ENCODE measurements at places on chromosomes 1 and 21.

GRCh38 chr1:204992201-204992997 lies 50.6 kb upstream of the CNTN2 start:
- DNase-seq = no peak

DNA sequence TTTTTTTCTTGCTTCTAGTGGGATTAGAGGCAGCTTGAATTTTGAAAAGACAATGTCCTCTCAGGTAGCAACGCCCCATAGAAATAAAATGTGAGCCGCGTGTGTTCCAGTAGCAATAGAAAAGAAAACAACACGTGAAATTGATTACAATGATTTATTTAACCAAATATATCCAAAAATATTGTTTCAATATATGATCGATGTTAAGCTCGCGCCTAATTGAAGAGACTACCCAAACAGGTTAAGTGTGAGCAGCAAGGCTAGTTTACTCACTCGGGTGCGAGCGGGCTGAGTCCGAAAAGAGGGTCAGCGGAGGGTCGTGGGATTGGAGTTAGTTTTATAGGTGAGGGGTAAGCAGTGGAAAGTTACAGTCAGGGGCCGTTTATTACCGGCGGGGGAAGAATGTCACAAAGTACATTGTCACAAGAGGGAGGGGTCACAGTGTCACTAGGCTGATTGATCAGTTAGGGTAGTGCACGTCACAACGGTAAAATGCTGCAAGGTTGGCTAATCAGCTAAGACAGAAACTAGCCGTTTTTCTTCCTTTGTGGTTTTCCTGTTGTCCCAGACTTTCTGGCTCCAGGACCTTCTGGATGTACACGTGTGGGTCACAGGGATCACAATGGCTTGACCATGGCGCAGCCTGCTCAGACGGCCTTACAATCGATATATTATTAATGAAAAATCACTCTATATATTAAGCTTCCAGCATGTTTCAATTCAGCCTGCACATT lies 697 bp upstream of the ZNF670 start:
- no peak for DNase-seq

GRCh38 chr1:212930986-212931678 lies 19.2 kb upstream of the VASH2 start:
- DNase-seq = no peak

- DNase-seq = no peak
Observed at GRCh38 chr1:153402226-153402625, 11.4 kb upstream of the S100A8 start.

DNA sequence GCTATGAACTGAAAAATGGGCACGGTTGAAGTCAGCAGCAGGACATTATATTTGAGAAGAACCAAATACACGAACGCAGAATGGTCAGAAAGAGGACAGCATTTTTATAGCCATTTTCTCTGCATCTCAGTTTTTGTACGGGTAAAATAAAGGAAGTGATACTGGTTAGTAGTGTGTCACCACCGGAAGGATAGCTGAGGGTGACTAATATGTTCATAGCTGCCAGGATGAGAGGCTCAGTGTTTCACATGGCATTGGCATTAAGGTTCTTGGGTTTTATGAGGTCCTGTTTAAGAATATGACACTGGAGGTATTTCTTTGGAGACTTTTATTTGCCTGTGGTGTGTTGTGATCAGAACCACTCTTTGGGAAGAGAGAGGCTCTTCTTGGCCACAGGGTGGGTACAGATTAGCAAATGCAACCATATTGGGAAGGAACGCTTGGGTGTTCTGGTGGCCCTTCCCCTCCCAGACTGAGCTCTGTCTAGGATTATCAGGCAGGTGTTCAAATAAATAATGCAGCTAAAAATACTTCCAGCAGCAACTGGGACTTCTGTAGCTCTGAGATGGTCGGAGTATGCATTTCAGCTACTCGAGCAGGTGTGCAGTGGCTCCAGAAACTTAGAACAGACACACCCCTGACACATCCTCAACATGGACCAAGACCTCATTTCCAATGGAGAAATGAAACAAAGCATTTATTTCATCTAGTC lies 158.2 kb downstream of the PBX1 start:
- DNase-seq = no peak

DNA sequence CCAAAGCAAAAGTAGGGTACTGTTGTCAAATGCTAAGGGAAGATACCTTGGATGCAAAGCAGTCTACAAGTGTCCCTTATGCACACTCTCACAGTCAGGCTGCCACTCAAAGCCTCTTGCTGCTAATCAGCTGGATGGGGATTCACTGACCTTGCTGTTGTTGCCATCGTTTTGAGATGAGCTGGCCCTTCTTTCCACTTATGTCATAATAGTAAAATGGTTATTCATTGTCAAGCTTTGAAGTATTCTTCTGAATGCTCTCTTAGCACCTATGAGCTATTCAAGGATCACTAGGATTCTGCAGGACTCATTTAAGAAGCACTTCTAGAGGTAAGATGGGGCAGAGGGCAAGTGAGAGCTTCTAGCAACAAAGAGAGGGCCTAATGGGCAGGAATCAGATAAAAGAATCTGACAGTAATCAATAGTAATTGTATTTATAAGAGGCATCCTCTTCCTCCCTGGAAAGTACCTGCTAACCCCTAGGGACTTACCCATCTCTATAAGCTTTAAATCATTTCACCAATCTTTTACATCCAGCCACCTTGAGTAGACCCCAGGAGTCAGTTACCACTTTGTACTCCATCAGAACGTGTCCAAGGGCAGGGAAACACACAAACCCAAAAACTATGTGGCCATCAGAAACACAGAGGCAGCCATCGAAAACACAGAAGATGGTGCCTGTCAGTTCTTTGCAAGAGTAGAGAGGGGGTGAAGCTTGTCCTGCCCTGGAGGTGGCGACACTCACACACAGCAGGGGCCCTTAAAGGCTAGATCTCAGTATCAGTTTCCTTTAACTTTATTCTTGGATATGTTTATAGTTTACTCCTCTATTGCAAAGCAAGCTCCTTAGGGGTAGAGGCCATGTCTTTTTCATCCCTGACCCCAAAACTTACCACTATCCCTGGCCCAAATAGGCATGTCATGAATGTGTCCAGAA lies 103.7 kb upstream of the NFIA start:
- no peak for DNase-seq

GRCh38 chr1:116690849-116691406 lies 23.4 kb upstream of the IGSF3 start:
- DNase-seq = no peak

- no peak for DNase-seq
Observed at GRCh38 chr21:36207577-36208320, 51.1 kb downstream of the DOP1B start.

DNA sequence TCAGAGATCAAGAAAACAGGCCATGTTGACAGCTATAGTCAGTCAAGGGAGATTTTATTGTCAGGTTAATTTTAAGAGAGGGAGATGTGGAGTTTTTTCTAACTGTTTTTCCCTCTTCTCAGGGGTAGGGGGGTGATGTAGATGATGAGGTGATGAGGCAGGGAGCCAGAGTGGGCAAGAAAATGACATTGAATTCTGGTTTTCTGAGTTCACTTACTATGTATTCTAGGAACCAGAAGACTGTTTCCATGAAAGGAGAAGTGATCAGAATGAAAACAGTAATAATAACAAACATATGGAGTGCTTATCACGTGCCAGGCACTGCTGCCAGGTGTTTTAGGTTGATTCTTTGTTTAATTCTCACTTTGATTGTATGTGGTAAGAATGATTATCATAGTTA lies 40.2 kb downstream of the CASQ2 start:
- no peak for DNase-seq

DNA sequence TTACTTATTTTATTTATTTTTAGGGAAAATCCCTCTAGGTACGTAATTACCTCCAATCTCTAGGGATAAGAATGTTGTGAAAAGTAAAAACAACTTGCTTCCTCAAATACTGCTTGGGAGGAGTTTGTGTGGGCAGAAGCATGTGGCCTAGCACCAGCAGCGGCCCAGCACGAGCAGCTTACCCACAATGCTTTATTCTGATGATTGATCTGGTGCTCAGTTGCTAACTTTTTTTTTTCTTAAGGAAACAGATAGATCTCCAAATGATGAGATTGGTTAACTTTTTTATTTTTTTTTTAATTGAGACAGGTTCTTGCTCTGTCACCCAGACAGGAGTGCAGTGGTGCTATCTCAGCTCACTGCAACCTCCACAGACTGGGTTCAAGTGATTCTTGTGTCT lies 4.2 kb downstream of the CLIC6 start:
- DNase-seq = no peak

DNA sequence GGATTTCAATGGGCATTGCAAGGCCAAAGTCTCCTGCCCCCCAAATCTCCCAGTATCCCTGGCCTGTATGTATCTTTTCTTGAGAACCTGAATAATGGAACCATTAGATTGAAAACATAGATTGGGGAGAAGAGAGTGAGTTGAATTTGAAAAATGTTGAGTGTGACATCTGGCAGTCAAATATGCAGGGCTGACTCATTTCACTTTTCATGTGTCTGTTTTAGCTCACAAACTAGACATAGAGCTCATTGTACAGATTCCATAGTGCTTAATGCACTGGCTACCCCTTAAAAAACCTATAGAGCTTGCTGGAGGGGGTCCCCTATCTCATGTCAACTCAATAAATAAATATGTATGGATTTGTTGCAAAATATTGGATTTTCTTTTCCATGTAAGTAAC lies 30.8 kb downstream of the DDR2 start:
- DNase-seq = no peak

DNA sequence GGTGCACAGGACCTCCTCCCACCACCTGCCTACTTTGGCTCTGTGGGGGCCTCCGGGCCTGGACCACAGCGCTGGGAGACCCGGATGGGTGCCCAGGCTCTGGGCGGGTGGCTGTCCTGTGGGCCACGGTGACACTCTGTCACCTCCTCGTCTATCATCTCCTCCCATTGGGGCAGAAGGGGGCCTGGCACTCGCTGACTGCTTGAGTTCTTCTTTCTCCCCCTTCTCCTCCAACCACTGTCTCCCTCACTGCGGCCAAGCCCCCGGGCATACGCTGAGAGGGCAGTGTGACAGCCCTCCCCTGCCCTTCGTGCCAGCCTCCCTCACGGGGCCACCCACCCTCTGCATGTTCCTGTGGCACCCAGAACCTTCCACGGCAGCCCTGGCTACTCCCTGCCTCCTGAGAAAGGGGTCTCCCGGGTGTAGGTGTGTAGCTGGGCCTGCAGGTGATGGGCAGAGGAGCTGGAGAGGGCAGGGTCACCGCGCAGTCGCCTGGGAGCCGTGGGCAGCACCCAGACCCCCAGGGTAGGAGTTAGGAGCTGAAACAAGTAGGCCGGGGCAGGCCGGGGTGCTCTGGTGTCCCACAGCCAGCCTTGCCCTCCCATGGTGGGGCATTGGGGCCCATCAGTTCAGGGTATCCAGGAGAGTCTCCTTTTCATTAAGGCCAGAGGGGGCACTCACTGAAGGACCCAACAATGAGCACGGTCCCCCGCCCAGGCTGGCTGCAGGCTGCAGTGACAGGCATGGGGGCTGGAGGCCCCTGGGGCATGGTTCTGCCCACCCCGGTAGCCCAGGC lies 9.2 kb upstream of the ARF1 start:
- no peak for DNase-seq

DNA sequence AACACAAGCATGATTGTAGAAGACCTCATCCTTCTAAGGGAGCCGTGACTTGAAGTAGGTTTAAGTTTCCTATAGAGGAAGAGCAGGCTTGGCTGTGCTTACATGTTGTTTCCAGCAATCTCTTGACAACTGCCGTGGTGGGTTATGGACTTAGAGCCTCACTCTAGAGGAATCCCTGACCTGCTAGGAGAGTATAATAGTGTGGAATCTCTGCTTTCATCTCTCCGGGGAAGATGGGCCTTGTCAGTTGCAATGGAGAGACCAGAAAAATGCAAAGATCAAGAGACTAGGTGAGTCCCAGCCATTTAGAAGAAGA lies 137.6 kb downstream of the MIS18A start:
- DNase-seq = no peak

- DNase-seq = no peak
Observed at GRCh38 chr1:248792342-248792741, 33.4 kb downstream of the SH3BP5L start.

DNA sequence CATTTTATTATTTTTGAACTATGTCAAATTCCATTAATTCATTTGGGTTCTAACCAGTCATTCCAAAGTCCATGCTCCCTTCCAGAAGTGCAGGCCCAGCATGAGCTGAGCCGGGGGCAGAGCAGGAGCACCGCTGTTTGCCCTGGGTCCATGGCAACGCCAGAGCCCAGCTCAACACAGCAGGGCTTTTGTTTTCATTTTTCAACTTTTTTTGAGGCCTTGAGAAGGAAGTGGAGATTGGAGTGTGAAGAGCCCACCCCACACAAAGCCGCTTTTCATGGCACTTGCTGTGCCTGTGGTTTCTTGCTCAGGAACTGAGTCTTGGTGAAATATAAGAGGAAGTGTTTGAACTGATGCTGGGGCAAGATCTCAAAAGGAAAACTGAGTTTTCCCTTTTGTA lies 13.2 kb upstream of the PRMT2 start:
- no peak for DNase-seq

GRCh38 chr1:219659684-219660083 lies 46.8 kb upstream of the ZC3H11B start:
- DNase-seq = no peak

GRCh38 chr1:115115521-115116161 lies 26.3 kb upstream of the TSPAN2 start:
- no peak for DNase-seq

DNA sequence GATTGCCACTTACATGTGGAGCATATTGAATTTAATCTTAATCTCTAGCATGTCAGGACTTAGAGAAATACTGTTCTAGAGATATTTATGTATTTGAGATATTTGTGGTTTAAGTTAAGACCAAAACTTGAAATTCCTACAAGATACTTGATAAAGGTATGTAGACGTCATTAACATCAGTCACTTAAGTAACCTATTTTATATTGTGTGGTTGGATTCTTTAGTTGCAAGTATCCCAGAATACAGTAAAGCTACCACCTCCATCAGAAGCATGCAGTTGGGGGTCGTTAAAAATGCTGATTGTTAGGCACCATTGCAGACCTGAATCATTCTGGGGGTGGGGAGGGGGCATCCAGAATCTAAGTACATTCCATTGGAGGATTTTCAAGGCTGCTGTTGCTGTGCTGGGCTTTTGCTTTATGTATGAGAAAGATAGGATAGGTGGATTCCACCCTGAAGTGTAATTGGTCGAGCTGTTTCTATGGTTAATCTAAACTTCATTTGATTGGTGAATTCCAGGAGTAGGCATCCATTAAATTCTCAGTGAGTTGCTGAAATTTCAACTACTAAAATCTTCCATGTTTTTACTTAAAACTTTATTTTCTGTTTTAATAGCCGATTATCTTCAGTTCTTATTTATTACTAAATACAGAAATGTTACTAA lies 4.0 kb downstream of the H3-3A start:
- no peak for DNase-seq

DNA sequence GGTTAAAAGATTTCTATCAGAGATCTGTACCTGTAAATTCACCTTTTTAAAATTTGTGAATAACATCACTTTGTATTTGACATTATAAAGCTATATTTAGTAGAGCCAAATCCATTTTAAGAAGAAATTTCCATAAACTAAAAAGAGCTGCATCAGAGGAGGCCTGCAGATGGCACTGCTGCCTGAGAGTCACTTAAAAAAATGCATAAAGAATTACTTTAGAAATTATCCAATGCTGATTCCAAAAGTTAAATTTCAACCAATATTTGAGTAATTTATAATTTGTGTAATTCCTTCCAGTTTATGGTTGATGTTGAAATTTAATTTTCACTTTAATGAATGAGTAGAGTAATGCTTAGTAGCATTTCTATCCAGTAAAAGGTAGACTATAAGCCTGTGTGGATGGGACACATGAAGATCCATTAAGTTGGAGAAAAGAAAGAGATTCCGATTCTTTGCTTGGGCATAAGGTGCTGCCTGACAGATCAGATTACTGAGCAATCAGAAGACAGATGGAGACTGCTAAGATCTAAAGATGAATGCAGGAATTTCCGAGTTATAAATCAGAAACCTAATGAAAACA lies 20.7 kb upstream of the RPE65 start:
- no peak for DNase-seq

- DNase-seq = no peak
Observed at GRCh38 chr21:18499761-18500376, 96.3 kb upstream of the TMPRSS15 start.

Data from activated naive CD4-positive, alpha-beta T cell (primary cell).